ENCODE measurements at places on chromosomes 6 and 20. TPM values are rescaled to one million over a fixed set of nuclear protein-coding genes. Genes with fewer than 3 reads are reported as not detected.

GRCh38 chr6:133544419-133544818 lies 303.3 kb downstream of the EYA4 start:
- DNase-seq, result no peak

DNA sequence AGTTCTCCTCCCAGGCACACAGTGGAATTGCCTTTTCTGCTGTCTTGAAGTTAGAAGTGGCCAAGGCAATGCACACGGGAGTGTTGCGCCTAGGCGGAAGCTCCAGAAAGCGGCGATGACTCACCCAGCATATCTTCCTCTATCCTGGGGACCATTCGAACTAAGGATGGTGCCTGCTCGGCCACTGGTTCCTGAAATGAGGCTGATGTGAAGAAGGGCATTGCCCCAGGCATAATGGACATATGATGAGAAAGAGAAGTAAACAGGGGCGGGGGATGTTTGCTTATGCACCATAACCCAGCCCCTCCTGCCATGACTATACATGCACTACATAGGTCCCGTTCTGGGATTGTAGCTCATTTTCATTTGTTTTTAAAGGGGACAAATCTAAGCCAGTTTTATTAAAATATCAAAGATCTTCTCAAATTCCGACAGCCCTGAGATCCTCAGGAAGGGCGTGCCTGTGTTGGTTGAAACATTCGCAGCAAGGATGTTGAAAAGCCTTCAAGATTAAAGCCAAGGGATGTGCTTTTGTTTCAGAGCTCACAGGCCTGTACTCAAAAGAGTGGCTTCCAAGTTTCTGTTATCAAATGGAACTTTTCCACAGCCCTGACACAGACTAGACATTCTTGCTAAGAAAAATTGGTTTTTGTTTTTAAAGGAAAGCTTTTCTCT lies 218.5 kb downstream of the LY86 start:
- DNase-seq, result no peak

GRCh38 chr6:41573985-41574384 lies 27.8 kb downstream of the FOXP4 start:
- DNase-seq, result no peak

CALHM4 gene
- not detected for polyA plus RNA-seq

HECA gene
- 18.2 TPM for polyA plus RNA-seq

DNA sequence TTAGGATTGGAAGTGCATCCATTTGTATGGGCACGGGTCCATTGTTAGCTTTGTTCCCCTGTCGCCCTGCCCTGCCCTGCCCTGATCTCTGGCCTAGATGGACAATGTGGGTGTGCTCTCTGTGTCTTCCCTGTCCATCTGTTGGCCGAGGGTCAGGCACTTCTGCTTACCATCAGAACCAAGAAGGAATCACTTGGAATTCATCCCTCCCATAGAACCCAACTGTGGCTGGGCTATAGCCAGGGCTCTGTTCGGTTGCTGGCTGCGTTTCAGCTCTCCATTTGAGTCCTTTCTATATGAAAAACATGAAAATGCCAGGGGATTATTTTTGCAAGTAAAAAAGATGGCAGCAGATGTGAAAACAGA lies 26.6 kb upstream of the TULP4 start:
- DNase-seq, result no peak

MUCL3 gene
- not detected for polyA plus RNA-seq

- no peak for DNase-seq
Measured at GRCh38 chr20:41553142-41553879, 64.9 kb downstream of the CHD6 start.

DNA sequence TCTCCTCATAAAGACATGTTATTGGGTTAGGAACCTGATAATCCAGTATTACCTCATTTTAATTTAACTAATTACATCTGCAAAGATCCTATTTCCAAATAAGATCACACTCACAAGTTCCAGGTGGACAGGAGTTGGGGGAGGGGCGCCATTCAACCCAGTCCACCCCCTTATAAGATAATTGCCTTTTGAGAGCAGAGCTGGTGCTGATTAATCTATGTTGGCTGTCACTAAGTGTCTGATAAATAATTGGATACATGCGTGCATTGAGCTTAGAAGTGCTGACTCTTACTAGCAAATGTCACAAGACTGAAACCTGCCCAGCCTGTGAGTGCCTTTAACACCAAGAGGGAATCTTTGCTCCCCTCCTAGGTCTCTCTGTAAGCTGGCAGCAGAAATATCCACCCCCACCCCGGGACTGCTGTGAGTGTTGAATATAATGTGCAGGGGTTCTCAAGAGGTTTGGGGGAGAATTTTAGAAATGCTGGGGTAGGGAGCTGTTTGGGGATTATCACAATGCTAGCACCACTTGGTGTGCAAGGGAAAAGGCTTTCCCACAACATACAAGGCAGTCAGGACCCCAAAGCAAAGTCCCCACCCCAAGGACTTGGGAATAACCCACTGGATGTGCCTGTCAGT lies 87.5 kb downstream of the ANKRD60 start:
- no peak for DNase-seq

DNA sequence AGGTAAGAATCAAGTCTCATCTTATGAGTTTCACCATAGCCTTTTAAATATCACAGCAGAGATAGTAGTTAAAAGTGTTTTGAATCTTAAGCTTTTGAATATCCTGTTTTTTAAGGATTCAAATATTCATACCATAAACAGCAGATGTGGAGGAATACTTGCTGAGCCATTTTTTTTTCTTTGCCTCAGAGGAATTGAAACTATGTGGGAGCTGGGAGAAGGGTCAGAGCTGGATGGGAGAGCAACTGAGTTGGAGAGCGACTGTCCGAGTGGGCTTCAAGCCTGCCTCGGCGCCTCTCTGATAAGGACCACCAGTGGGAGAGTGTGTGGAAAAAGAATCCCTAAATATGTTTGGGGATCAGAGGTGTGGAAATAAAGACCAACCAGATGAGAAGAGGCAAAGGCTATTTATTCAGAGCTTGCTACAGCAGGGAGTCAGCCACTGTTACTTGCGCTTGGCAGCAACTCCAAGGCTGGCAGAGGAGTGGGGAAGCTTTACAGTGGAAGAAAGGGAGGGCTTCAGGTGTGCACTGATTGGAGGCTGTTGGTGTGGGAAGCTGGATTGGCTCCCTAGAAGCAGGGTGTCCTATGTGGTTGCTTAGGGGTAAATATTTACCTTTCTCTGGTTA lies 34.3 kb upstream of the MCUR1 start:
- DNase-seq, result no peak

PPP1R16B gene
- 3.7 TPM for polyA plus RNA-seq

DUSP22 gene
- polyA plus RNA-seq, result 32.6 TPM

- no peak for DNase-seq
Measured at GRCh38 chr6:18509871-18510643, 122.9 kb downstream of the RNF144B start.

DNA sequence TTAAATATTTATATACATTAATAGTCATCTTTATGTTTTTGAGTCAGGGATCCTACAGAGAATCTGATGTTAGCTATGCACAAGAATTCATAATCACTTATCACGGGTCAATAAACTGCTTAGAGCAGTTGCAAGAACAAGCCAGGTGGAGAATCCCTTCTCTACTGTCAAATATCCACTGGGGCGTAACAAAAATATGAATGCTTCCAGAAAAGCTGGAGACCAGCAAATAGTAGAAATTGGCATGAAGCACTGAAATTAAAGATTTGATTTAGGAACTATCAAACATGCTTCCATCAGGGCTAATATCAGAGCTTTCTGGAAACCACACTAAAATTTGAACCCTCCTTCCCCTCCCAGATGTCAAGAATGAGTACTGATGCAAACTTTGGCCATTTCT lies 37.3 kb downstream of the ADGRG6 start:
- DNase-seq, result no peak

DNA sequence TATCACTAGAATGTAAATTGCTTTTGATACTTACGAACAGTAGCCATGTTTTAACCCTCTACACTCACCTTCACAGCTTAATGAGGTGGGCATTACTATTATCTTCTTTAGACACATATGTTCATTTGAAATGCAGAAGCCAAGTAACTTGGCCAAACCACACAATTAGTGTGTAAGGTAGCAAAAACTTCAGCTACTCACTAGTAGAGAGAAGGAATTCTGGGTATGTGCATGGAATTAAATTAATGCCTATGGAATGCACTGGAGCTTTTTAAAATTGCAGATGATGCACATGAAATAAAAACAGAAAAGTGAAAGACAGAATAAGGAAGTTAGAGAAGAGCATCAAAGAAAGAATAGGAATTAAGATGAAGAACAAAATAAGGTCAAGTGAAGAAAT lies 494.0 kb downstream of the ADGRB3 start:
- no peak for DNase-seq

DNA sequence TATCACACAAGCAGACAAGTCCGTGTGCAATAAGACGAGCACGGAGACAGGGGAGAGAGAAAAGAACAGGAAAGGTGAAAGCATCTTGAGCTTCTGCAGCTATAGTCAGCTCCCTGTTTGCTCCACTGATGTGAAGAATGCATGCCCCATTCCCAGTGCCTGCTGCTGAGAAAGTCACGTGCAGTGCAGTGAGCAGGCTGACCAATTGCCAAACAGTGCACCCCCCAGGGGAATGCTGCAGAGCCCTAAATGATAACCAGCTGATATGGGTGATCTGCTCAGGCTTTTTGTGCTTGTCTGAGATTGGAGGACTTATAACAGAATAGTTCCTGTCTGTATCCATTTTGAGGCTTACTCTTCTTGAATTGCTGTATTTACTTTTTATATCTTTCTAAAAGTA lies 121.5 kb downstream of the PACRG start:
- no peak for DNase-seq

DNA sequence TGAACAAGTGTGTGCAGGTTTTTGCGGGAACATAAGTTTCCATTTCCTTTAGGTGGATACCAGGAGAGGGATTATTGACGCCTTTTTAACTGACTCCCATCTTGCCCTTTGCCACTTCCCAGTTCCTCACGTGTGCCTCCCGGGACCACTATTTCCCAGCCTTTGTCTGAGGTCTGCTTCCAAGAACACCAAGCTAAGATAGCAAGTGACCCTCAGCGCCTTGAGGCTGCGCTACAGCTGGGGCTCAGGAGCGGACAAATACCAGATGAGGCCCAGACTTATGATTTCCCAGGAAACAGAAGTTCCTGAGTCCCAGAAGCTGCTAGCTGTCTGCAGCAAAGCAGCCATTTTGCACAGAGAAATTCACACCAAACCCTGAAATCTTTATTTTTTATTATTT lies 216.7 kb downstream of the SYNDIG1 start:
- DNase-seq, result no peak

DNA sequence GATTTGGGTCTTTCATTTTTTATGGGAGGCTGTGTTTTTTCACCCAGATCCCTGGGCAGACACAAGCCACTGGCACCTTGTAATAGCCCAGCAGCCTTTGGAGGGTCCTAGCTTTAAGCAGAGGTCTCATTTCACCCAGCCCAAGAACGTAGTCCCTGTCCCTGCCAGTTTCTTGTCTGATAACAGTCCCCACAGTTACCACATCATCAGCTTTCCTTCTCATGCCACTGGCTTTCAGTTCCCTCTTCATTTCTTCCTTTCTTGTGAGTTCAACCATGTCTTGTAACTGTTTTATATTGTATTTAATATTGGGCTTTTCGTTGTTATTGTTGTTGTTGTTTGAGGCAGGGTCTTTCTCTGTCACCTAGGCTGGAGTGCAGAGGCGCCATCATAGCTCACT lies 10.6 kb downstream of the PNPLA1 start:
- DNase-seq, result no peak

GRCh38 chr6:15088904-15089568 lies 156.8 kb upstream of the JARID2 start:
- DNase-seq, result no peak

DNA sequence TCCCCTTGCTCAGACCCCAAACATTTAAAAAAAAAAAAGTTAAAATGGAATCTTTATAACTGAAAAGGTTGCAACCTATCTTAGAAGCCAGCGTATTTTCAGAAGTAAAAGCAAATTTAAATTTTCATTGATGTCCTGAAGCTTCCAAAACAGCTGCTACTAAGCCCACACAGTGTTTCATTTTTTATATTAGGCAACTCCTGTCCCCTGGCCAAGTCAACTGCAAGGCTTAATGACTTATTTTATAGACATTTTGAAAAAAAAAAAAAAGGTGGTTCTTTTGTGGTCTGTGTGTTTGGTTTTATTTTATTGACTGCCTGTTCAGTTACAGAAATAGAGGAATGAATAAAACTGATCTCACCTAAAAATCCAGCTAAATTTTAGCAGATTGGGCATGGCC lies 13.0 kb downstream of the CFAP61 start:
- no peak for DNase-seq
